ENCODE measurements at places on chromosomes 3 and 15.

GRCh38 chr3:195020921-195021320 is 250.0 kb downstream of the XXYLT1 start:
- no peak for DNase-seq

DNA sequence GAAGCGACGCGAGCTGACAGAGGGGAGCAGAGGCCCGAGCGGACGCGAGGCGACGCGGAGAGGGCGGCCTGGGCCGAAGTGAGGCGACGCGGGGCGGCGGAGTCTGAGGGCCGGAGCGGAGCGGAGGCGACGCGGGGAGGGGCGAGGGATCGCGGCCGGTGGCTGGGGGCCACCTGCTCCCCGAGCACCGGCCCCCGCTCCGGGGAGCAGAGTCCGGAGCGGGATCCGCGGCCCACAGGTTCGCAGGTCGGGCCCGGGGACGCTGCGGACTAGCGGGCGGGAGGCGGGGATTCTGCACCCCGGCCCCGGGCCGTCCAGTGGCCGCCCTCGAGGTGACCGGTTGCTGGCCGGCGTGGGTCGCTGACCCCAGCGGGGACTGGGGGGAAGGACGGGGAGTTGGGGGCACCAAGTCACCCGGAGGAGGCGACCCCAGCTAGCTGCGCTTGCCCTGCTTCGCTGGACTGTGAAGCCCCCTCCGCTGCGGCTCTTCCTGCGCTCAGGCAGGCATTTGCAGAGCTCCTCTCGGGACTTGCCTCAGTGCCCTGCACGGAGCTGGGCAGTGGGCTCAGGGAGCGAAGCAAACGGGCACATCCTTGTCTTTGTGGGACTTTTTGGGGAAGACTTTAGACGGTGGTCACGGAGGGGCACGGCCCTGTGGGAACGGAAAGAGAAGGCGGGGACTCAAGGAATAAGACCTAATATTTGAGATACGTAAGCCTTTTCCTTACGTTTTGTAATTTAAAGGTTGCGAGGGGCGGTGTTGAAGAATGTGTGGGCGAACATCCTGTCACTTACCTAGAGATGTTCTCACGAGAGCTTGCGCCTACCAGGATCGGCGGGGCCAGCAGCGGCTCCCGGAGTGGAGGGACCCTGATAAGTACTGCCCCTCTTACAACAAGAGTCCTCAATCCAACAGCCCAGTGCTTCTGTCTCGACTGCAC is 566 bp downstream of the HMCES start:
- DNase-seq = peak; percentile 75

- DNase-seq = no peak
Measured at GRCh38 chr3:148333091-148333490, 364.6 kb upstream of the AGTR1 start.

GRCh38 chr15:72690938-72691337 is 4.9 kb downstream of the BBS4 start:
- no peak for DNase-seq

DNA sequence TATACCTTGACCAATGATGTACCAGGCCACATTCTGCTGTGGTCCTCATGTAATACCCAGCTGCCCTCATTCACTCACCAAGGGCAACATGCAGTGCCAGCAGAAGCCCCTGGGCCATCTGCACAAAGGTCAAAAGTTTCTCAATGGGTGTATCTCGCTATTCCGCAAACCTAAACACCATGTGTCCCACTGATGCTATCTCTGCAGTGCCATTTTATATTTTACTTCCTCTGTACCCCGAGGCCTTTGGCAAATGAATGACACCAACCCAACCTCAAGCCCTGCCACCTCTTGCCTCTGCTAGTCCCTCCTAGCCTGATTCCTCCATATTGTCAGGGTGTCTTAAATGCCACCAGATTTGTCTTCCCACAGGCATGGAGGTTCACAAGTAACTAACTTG is 59.2 kb downstream of the AAGAB start:
- no peak for DNase-seq

- no peak for DNase-seq
Measured at GRCh38 chr3:9808345-9809037, 1.6 kb upstream of the TTLL3 start.

DNA sequence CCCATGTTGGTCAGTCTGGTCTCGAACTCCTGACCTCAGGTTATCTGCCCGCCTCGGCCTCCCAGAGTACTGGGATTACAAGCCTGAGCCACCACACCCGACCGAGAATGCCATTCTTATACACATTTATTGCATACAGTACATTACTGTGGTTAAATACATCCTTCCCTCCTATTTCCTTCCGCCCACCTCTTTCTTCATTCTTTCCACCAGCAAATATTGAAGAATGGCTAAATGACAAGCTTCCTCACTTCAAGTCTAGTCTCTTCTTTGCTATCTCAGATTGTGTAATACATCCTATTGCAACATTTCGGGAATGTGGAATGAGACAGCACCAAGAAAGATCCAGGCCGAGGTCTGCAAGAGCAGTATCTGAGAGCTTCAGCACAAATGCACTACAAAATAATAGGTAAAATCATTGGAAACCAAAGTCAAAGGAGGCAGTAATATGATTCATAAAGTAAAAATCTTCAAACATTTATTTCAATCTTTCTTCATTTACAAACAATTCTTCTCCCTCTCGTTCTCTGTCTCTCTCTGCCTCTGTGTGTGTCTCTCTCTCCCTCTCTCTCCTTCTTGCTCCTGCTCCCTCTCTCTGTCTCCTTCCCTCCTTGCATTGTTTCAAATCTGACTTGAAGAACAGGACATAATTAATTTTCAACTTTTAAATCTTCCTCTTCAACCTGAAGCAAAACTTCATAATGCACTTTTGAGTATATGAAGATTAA is 94.7 kb upstream of the TGFBR2 start:
- DNase-seq = peak; percentile 98

GRCh38 chr3:57586778-57587177 is 10.4 kb downstream of the ARF4 start:
- DNase-seq = no peak

GRCh38 chr3:141553055-141553454 is 66.2 kb downstream of the RASA2 start:
- no peak for DNase-seq

- no peak for DNase-seq
Measured at GRCh38 chr3:14401692-14402303, 608 bp upstream of the SLC6A6 start.

- peak; percentile 77 for DNase-seq
Measured at GRCh38 chr15:63157891-63158431, 684 bp upstream of the RPS27L start.

GRCh38 chr3:125375950-125376679 is 990 bp upstream of the ZNF148 start:
- no peak for DNase-seq

GRCh38 chr15:84050076-84050475 is 185.5 kb upstream of the GOLGA6L4 start:
- no peak for DNase-seq

- peak; percentile 17 for DNase-seq
Measured at GRCh38 chr3:156449710-156450574, 105.0 kb downstream of the SSR3 start.

All from astrocyte (in vitro differentiated cells and primary cell).